ENCODE measurements at places on chromosomes 16 and 17. TPM values are rescaled to one million over a fixed set of nuclear protein-coding genes. Genes with fewer than 3 reads are reported as not detected.

- DNase-seq, result peak; percentile 21
Measured at GRCh38 chr16:16158741-16159374, 64.4 kb downstream of the ABCC6 start.

- DNase-seq, result no peak
Measured at GRCh38 chr16:65964752-65965151, 401.7 kb upstream of the CDH5 start.

Gene RNF43
- total RNA-seq, result under 0.01 TPM

Gene MYH1
- not detected for total RNA-seq

Gene ZACN
- not detected for total RNA-seq

Gene TBC1D3E
- total RNA-seq, result not detected

Gene SLC38A10
- 12.7 TPM for total RNA-seq
